ENCODE measurements at places on chromosomes 7 and 10. TPM values are rescaled to one million over a fixed set of nuclear protein-coding genes. Genes with fewer than 3 reads are reported as not detected.

The STK31 gene
- 0.10 TPM for total RNA-seq

The SVOPL gene
- not detected for total RNA-seq

The NUTM2B gene
- 0.48 TPM for total RNA-seq

The EPO gene
- not detected for total RNA-seq

The SPDYE18 gene
- total RNA-seq = 0.42 TPM

The ABCB4 gene
- 1.3 TPM for total RNA-seq

The CNNM1 gene
- total RNA-seq = 0.61 TPM

The VAX1 gene
- total RNA-seq = not detected

The TSPAN33 gene
- total RNA-seq = 9.7 TPM

The RASA4B gene
- 16.3 TPM for total RNA-seq

The SPDYE11 gene
- total RNA-seq = not detected

The ZNF804B gene
- total RNA-seq = not detected

The CYP3A4 gene
- total RNA-seq = 0.26 TPM

The DLX6 gene
- total RNA-seq = not detected

The C10orf62 gene
- total RNA-seq = not detected

The SPDYE3 gene
- total RNA-seq = not detected

The ARHGEF35 gene
- total RNA-seq = 7.2 TPM

The UNCX gene
- not detected for total RNA-seq

The FAM241B gene
- total RNA-seq = 2.6 TPM

The NRAP gene
- total RNA-seq = 0.06 TPM

The PIP gene
- total RNA-seq = not detected

The DPYSL4 gene
- total RNA-seq = 1.8 TPM

The GCC1 gene
- total RNA-seq = 16.4 TPM

The INA gene
- total RNA-seq = not detected

The RASSF4 gene
- total RNA-seq = 122 TPM

The ASNS gene
- total RNA-seq = 15.3 TPM

The DRGX gene
- not detected for total RNA-seq

The EPHA1 gene
- total RNA-seq = 0.22 TPM

The ASB4 gene
- total RNA-seq = 0.29 TPM

The TMEM176A gene
- total RNA-seq = 64.3 TPM

The ATOH7 gene
- not detected for total RNA-seq

The C10orf67 gene
- not detected for total RNA-seq

Measured in mesenteric fat pad (tissue), 1 donor.